ENCODE measurements at places on chromosomes 12 and 14.

- DNase-seq: no peak
Observed at GRCh38 chr12:28063355-28063880, 90.9 kb upstream of the PTHLH start.

DNA sequence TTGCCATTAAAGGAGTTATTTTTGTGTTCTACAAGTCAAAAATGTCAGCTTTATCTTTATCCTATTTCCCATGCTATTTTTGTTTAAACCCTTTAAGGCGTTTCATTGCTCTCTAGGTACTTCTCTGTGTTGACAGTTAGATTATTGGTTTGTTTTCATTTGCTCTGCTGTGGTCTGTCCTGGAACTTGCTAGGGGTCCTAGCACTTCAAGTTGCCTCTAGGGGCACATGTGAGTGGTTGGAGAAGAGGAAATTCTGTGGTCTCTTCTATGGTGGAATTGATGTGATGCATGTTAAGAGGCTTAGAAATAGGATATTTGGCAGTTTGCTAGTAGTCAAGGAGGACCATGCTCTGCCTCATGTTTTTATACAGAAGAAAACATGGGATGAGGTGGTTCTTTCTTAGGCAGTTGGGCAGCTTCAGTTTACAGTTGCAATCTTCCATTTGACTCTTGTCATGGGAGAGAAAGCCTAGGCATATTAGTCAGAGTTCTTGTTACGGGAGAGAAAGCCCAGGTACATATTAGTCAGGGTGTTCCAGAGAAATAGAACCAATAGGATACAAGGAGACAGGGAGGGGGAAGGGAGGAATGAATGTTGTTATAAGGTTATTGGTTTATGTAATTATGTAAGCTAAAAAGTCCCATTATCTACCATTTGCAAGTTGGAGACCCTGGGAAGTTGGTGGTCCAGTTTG lies 14.4 kb downstream of the TTLL5 start:
- no peak for DNase-seq

DNA sequence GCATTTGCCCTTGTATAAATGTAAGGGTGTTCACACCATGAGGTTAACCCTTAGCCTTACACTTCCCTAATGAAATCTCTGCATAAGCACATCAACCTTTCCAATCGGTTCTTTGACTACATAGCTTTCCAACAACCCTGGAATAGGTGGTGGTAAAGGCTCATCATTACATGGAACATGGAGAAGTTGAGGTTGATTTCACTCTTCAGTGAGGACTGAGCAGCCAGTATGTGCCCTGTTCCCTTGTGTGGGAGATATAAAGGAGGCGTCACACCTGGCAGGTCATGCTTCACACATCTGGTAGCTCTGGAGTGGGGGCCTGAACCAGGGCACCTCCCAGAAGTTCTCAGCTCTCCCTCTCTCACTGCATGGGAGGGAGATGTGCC lies 21.7 kb upstream of the JPH4 start:
- DNase-seq: no peak

DNA sequence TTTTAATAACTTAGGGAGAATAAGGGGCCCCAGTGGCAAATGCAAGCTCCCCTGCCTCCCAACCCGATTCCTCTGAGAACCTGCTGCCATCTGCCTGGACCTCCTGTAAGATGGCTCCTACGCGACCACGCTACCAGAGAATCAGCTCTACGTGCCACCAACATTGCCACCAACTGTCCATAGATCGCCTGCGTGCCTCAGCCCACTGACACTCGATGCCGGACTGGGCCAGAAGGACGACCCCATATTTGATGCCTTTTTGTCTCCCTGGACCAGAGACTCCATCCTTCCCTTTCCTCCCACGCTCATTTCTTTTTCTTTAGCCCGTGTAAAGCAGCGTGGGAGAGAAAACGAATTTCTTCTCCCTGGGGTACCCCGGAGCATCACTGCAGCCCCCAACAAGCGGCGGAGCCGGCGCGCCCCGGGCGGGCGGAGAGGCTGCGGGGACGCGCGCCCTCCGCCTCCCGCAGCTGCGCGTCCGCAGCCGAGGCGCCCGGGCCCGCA lies 565 bp upstream of the KLHL42 start:
- no peak for DNase-seq

- no peak for DNase-seq
Observed at GRCh38 chr12:106980944-106981343, 6.0 kb downstream of the MTERF2 start.

GRCh38 chr12:29731591-29731990 lies 52.2 kb downstream of the TMTC1 start:
- no peak for DNase-seq

- no peak for DNase-seq
Observed at GRCh38 chr14:21882226-21882625, 208.6 kb upstream of the OR4E1 start.

DNA sequence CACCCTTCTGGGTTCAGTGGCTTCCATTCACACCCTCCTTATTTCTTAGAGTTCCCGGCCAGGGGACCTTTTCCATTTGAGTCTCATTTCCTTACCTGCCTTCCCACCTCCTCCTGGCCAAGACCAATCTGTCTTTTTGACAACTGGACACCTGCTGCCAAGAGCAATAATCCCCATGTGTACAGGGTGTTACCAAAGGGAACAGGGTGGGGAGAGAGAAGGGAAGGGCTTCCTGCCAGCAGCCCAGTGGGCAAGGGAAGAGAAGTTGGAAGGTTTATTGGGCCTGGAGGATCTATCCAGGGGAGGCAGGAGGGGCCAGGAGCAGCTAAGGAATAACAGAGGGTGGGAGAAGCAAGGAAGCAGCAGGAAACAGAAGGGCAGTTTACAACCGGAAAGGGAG lies 346.2 kb downstream of the C12orf75 start:
- DNase-seq: no peak

- DNase-seq: no peak
Observed at GRCh38 chr14:76963372-76963771, 65.1 kb downstream of the IRF2BPL start.
